M059J (cell line): ENCODE measurements at places on chromosomes 16 and 17.
A peak's percentile ranks its signal among the peaks of the same experiment; 100 is the strongest.

GRCh38 chr17:64145375-64145750, 15.4 kb upstream of the ERN1 start:
- DNase-seq: no peak

DNA sequence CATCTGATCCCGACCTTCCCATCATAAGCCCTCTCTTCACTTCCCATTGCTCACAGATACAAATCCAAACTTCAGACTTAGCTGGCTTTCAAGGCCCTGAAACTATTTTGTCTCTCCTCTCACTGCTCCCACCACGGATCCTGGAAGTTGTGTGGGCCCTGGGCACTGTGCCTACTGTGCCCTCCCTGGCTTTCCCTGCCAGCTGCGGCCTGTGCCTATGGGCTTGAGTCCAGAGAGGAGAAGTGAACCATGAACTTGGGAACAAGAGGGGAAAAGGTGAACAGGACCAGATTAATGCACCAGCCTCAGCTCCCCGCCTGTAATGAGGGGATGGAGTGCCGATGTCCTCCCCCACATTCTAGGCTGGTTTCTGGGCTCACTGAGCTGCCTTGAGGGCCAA, 18.9 kb upstream of the KCNJ12 start:
- DNase-seq: no peak

GRCh38 chr17:14061666-14062560, 7.4 kb upstream of the COX10 start:
- peak; percentile 92 for DNase-seq

- DNase-seq: no peak
Observed at GRCh38 chr17:5468075-5468473, 708 bp downstream of the DHX33 start.

DNA sequence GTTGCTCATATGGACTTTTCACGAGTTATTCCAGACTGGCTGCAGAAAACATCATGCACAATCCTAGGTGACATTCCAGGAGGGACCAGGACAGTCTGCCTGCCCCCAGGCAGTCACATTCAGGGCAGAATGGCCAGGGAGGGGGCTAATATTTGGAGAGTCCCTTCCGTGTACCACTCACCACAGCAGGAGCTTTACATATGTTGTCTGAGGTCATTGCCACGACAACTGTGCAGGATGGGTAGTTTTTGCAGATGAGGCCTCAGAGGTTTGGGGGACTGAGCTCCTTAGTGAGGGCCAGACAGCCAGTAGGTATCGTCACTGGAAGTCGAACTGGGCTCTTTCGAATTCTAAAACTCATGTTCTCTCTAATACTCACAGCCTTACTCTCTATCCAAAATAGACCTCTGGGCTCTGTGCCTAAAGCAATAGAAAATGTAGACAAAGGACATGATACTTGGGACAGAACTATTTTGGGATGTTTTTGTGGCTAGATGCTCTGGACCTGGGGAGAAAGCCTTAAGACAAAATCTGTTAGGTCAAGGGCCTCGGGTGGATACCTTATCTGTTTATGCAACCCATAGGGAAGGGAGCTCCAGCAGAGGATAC, 338.5 kb downstream of the MAF start:
- DNase-seq: no peak

- no peak for DNase-seq
Observed at GRCh38 chr16:88721815-88722755, 15.8 kb downstream of the CTU2 start.

GRCh38 chr16:88103581-88104188, 152.5 kb downstream of the BANP start:
- no peak for DNase-seq

- no peak for DNase-seq
Observed at GRCh38 chr17:32349503-32349853, 479 bp upstream of the ZNF207 start.

DNA sequence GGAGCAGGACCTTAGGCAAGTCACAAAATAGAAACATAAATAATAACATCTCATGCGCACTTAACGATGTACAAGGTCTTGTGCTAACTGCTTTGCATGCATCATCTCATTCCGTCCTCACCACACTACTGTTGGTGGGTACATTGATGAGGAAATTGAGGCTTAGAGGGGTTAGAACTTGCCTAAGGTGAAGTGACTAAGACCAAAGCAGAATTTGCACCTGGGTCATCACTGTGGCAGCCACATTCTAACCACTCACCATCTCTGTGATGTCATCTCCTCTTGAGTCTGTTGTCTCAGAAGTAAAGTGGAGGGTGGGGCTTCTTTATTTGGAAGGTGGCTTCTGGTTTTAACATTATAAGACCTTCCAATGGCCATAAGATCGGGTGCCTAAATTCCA, 20.4 kb upstream of the TRIM25 start:
- peak; percentile 13 for DNase-seq

DNA sequence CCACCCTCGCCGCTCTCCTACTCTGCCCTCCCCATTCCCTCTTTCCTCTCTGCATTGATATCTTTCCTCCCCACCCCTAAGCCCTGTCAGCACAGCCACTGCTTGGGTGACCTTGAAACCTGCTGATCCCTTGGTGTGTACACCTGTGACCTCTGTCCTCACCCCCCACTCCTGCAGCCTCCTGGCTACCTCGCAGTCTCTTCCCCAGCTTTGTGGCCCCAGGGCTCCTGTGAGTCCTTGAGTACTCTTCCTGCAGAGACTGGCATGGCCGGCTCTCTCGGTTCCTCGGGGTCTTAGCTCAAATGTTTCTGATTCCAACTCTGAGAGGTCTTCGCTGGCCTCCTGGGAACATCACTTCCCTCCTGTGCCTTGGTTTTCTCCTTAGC, 31.7 kb downstream of the ADCY7 start:
- DNase-seq: no peak

GRCh38 chr17:4204710-4205173, 59.0 kb downstream of the ANKFY1 start:
- DNase-seq: peak; percentile 7

- DNase-seq: no peak
Observed at GRCh38 chr17:70292366-70292765, 123.0 kb downstream of the KCNJ2 start.

GRCh38 chr16:4604401-4604800, 10.3 kb downstream of the UBALD1 start:
- no peak for DNase-seq

DNA sequence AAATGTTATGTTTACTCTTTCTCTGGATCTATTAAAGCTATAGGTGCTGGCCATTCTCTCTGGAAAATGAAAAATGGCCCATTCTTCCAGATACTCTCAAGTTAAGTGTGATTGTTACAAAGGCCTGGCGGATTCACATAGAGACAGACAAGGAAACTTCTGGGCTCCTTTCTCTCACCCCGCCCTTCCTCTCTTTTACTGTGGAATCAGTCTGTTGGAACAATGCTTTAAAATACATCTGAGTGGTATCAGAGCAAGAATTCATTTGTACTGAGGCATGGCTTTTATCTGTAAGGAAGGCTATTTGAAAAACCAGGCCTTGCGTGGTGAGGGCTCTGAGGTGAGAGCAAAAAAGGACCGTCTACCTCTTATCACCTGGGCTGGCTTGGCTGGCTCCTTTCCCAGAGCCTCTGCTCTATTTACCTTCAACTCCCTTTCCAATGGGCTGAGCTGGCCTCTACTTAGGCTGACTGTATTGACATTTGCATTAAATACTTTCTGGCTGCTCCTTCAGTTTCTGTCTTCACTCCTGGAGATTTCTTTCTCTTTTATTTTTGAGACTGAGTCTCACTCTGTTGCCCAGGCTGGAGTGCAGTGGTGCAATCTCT, 274.0 kb downstream of the PHKB start:
- no peak for DNase-seq

- DNase-seq: no peak
Observed at GRCh38 chr17:58615768-58616659, 75.8 kb downstream of the TEX14 start.

- DNase-seq: peak; percentile 59
Observed at GRCh38 chr17:51298508-51299371, 38.4 kb downstream of the UTP18 start.

GRCh38 chr16:3074860-3075522, 9.6 kb downstream of the IL32 start:
- DNase-seq: no peak

- no peak for DNase-seq
Observed at GRCh38 chr17:885971-886571, 93.5 kb downstream of the NXN start.

GRCh38 chr17:64964796-64965195, 45.5 kb upstream of the LRRC37A3 start:
- DNase-seq: peak; percentile 90

DNA sequence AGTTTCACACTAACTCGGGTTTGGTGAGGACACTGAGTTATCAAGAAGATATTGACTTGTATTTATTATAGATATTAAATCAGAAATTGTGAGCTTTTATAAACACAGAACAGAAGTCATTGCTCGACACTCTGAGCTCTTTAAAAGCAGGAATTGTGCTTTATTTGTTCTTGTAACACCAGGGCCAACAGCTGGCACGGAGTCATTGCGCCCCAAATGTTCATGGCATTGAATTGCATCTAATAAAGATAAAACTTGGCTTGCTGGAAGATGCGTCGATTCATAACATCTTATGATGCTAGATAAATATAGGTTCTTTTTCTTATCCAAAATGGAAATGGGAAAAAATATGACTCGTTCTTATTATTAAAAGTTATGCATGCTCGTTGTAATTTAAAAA, 11.8 kb upstream of the MLYCD start:
- peak; percentile 37 for DNase-seq

GRCh38 chr17:66491213-66491612, 188.8 kb downstream of the PRKCA start:
- no peak for DNase-seq

GRCh38 chr17:47730681-47731080, 2.4 kb upstream of the TBX21 start:
- DNase-seq: no peak

- peak; percentile 51 for DNase-seq
Observed at GRCh38 chr16:12569061-12569460, 234.6 kb downstream of the CPPED1 start.

DNA sequence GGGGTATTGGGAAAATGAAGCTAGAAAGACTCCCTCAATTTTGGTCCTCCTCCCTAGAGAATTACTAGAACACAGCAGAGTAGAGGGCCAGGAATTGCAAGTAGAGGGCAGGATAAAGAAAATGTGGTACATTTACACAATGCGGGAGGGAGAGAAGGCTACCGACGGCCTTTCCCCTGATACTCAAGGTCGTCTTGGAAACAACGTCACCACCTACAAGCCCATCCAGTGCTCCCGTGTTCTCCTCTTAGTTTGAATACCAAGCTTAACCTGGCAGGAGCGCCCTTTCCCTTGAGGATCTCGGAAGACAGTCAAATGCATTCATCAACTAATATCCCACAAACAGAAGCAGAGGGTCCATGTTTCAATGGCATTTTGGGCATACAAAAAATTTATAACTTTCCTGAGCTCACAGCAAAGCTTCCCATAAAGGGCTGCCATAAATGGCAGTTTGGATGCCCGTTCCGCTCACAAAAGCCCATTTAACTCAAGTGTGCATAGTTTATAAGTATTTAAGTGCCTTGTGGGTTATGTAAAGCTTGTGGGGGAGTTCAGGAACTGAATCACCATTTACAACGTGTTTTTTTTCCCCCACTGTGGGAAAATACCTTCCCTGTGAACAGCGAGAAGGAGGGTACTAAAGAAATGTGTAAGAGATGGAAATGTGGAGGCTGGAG, 414.6 kb downstream of the SLC39A11 start:
- DNase-seq: no peak

- no peak for DNase-seq
Observed at GRCh38 chr17:11324846-11325420, 83.9 kb downstream of the SHISA6 start.

DNA sequence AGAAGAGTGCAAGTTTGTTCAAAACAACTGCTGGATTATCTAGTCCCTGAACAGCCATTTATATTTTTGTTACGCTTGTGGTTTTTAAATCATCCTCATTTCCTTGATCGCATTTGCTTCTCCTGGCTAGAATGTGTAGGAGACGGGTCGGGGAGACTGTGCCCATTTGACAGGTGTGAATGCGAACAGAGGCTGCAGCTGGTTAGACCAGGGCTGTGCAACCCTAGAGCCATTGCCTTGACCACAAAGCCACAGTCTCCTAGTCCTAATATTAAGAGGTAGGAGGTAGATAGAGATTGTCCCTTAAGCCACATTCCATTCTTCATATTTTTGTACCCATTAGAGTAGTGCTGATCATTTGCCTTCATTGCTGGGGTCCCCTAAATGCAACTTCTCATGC, 639.1 kb downstream of the WWOX start:
- no peak for DNase-seq

- DNase-seq: no peak
Observed at GRCh38 chr17:44187131-44187899, 543 bp downstream of the TMUB2 start.

DNA sequence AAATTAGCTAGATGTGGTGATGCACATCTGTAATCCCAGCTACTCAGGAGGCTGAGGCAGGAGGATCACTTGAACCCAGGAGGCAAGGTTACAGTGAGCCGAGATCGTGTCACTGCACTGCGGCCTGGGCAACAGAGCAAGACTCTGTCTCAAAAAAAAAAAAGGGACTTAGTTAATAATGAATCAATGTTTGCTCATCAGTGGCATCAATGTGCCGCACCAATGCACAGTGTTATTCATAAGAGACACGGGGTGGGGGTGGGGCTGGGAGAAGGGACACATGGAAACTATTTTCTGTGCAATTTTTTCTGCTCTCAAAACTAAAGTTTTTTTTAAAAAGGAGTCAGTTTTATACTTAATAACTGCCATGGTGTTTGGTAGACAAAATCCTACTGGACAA, 6.8 kb upstream of the ATP2C2 start:
- no peak for DNase-seq
